Smooth muscle cell of bladder (primary cell): ENCODE measurements at places on chromosomes 4 and X. TPM values are rescaled to one million over a fixed set of nuclear protein-coding genes. Genes with fewer than 3 reads are reported as not detected.

The XAGE1B gene
- total RNA-seq: not detected in 2 replicates

The GPR50 gene
- total RNA-seq: not detected in 2 replicates

The TMEM165 gene
- total RNA-seq: 135 and 149 TPM in 2 replicates

The VEGFC gene
- 19.3 and 24.1 TPM in 2 replicates for total RNA-seq

The HTN3 gene
- total RNA-seq: not detected in 2 replicates

The MAGEC3 gene
- not detected in 2 replicates for total RNA-seq

The OCIAD2 gene
- total RNA-seq: 18.2 and 23.0 TPM in 2 replicates

The CACNA1F gene
- not detected in 2 replicates for total RNA-seq

The UTP14A gene
- 19.5 and 20.7 TPM in 2 replicates for total RNA-seq

The TEX13C gene
- not detected in 2 replicates for total RNA-seq

The IRS4 gene
- total RNA-seq: under 0.01 TPM in 1 of 2 replicates, not detected in the other

The CTAG2 gene
- not detected in 2 replicates for total RNA-seq

The COL4A6 gene
- total RNA-seq: 4.2 and 13.4 TPM in 2 replicates

The ANOS1 gene
- total RNA-seq: under 0.01 and 0.46 TPM in 2 replicates

The PPP2R2C gene
- not detected in 2 replicates for total RNA-seq

The CCDC120 gene
- total RNA-seq: 0.09 and 0.28 TPM in 2 replicates

The KLHL4 gene
- total RNA-seq: 0.43 and 0.83 TPM in 2 replicates

The GPR34 gene
- not detected in 2 replicates for total RNA-seq

The WDR13 gene
- 171 and 172 TPM in 2 replicates for total RNA-seq

The RASL11B gene
- 0.28 and 1.1 TPM in 2 replicates for total RNA-seq

The CT45A7 gene
- not detected in 2 replicates for total RNA-seq

The ATP2B3 gene
- under 0.01 TPM in 1 of 2 replicates, not detected in the other for total RNA-seq

The TEX11 gene
- 0.09 TPM in 1 of 2 replicates, not detected in the other for total RNA-seq

The SLC7A11 gene
- total RNA-seq: 42.3 and 69.1 TPM in 2 replicates

The FGB gene
- total RNA-seq: not detected in 2 replicates

The ARHGEF9 gene
- total RNA-seq: 10.4 and 12.5 TPM in 2 replicates

The CXXC4 gene
- under 0.01 and 0.09 TPM in 2 replicates for total RNA-seq
